ENCODE measurements at places on chromosomes 5 and 9.

DNA sequence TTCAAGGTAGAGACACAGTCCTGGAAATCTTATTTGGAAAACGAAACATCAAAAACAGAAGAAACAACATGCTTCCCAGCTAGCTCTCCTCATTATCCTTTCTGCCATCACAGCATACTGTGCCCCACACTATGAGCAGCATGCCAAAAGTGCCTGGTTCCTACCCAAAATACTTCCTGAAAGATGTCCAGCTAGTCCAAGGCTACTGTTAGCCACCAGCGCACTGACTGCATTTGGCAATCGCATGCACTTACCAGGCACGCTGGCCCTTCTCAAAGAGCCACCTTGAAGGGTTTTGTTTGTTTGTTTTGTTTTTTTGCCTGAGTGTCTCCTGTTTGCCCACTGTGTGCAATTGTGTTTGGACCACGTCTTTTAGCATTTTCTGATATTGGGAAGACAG, 6.8 kb downstream of the HSPB3 start:
- no peak for DNase-seq

DNA sequence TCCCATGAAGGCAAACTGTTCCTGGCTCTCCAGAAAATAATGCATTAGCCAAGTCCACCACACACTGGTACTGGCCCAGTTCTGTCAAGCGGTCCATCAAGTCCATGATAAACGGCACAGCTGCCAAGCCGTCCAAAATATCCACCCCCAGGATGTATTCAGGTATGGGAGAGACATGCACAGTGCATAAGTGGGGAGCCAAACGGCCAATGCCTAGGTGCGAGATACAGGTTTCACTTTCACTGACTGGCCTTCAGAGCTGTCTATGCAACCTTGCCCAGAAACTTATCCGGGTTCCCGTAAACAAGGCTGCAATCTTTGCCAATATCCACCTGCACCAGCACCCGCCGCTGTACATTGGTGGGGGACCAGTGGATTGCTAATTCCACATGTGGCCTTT, 795.8 kb downstream of the EFNA5 start:
- DNase-seq: no peak

DNA sequence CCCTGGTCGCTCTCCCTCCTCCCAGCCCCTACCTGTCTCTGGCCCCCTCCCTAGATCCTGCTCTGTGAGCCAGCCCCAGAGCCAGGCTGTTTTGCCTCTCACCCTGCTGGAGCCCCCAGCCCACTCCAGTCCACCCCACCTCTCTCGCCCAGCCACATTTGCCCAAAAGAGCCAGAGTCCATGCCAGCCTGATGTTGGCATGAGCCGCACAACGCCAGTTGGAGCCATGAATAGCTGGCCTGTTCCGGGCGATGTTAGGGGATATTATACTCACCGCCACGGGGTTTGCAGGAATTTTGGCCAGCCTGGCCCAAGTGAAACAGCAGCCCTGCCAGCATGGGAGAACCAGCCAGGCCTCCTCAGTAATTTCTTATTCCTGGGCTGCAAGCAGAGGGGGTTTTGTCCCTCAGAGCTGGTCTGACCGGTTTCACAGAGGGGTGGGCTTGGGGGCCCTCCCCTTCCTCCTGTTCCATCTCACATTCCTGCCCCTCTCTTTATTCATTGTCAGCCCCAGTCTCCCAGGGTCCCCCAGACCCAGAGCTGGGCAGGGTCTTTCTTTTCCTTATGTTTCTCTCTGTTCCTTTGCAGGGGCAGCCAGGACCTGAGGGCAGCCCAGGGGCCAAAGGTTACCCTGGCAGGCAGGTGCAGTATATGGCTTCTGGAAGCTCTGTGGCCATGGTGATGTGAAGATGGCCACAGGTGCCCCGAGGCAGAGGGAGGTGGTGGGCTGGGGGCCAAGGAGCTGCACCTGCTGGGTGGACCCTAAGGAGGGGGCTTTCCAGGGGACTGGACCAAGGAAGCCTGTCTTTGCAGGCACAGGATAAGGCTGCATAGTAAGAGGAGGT, 50.1 kb downstream of the COL27A1 start:
- no peak for DNase-seq

GRCh38 chr5:2288968-2289367, 406.2 kb upstream of the IRX4 start:
- no peak for DNase-seq

- no peak for DNase-seq
These were observed 30.6 kb downstream of the ITGA1 start for GRCh38 chr5:52818360-52818759.

GRCh38 chr9:88529496-88529895, 5.5 kb upstream of the NXNL2 start:
- no peak for DNase-seq

DNA sequence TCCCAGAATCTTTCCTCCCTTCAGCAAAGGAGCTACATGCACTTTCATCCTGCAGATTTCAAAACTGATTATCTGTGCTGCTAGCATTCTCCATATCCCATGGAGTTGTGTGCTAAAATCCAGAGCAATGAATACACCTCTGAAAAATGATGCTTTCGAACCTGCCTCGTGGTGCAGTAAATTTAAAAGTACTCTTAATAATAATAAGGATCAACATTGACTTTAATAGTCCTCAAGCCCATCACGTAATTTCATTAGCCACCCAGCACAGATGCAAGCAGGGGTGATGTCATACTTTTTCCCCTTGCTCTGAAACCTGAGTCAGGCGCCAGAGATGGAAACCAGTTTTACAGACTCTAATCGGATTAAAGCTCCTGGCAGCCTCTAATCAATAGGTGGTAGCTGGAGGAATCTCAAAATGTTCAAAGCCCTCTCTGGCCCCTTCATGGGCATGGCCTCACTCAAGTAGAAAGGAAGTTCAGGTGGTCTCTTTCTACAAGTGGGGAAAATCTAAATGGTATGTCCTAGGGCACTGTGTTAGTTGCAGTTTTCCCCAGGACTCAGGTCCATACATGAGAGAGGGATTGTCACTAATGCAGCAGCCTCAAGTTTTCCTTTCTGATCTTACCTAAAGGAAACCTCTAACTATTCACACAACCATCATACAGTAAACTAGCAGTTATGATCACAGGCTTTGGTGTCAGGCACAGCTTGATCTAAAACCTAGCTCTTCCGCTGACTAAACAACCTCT, 221.6 kb upstream of the SLC30A5 start:
- DNase-seq: no peak

DNA sequence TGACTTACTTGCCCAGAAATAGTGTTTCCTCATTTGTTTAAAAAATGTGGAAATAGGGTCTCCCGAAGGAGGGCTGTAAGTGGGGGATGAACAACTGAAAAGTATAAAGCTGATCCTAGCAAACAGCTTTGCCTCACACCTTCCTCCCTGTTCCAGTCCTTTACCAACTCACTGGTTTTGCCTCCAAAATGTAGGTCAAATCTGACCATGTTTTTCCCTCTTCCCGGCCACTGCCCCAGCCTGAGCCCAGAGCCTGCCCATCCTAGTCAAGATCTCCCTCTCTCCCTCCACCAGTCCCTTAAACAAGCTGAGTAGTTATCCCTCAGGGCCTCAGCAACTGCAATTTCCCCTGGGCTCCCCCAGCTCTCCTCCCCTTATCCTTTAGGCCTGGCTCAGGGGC, 82.4 kb upstream of the FBXW11 start:
- DNase-seq: no peak

DNA sequence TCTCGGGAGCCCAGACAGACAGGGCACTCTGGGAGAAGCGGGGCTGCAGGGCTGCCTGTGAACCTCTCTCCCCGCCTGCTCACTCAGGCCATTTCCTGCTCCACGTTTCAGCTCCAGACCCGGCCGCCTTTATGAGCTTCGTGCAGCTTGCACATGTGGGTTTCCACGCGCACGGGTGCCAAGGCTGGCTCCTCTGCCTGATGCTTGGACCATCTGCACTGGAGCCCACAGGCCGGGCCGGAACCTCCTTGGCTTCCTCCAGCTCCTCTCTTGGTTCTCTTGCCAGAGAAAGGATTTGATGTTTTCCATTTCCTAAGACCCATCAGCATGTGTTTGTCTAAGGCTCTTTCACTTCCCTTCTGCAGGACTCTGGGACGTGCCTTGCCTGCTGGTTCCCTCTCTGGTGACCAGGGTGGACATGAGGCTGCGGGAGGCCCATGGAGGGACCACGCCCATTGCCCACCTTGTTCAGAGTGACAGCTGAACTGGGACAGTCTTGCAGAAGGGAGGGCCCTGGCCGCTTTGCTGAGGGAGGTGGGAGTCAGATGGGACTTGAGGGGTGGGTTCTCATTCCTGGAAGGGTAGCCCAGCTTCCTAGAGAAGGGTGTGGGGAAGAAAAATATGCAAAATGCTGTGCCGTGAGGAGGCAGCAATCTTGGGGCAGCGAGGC, 23.3 kb upstream of the COL5A1 start:
- DNase-seq: no peak

DNA sequence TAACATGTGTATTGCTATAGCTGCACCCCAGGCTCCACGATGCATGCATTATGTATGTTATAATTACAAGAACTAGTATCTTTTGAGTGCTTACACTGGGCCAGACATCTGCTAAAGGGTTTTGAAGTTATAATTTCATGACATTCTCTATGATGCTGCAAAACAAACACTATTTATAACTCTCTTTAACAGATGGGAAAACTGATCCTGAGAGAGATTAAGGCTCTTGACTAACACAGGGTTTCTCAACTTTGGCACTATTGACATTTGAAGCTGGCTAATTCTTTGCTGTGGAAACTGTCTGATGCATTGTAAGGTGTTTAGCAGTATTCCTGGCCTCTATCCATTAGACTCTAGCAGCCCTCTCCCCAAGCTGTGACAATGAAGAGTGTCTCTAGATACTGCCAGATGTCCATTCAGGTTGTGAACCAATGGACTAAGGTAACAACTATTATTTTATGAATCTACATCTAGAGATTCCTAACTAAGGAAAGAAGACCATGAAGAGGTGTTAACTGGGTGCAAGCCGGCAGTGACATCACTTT, 258.6 kb downstream of the ASTN2 start:
- no peak for DNase-seq

DNA sequence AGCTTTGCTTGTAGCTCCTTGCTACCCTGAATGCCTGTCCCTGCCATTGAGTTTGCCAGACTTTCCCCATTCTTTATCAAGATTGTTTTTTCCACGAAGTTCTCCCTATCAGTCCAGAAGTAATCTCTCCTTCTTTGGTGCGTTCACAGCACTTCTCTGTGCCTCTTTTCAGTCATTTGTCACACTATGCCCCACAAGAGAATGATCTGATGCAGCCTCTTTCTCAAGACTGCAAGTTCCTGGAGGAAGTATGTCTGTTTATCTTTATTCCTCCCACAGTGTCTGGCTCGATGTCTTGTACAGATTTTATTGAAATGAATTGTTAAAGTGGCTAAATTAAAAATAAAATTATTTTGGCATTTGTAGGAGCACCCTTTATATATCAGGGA, 99.3 kb downstream of the CCDC192 start:
- DNase-seq: no peak

- DNase-seq: no peak
These were observed 1.3 kb downstream of the ANXA1 start for GRCh38 chr9:73152953-73153352.

GRCh38 chr5:158275511-158275910, 416.6 kb upstream of the CLINT1 start:
- DNase-seq: no peak

GRCh38 chr5:154371687-154372086, 74.1 kb upstream of the SAP30L start:
- no peak for DNase-seq

DNA sequence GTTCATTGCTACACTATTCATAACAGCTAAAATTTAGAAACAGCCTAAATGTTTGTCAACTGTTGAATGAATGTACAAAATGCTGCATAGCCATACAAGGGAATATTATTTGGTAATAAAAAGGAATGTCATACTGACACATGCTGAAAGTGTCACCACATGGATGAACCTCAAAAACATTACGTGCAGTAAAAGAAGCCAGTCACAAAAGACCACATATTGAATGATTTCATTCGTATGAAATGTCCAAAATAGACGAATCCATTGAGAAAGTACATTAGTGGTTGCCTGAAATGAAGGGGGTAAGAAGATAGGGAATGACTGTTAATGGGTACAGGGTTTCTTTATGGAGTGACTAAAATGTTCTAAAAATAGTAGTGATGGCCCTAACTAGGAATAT, 11.6 kb upstream of the ECM2 start:
- no peak for DNase-seq

- no peak for DNase-seq
These were observed 13.2 kb downstream of the EPB41L4B start for GRCh38 chr9:109307380-109308240.

GRCh38 chr5:73928476-73929070, 302.6 kb downstream of the ARHGEF28 start:
- DNase-seq: no peak

DNA sequence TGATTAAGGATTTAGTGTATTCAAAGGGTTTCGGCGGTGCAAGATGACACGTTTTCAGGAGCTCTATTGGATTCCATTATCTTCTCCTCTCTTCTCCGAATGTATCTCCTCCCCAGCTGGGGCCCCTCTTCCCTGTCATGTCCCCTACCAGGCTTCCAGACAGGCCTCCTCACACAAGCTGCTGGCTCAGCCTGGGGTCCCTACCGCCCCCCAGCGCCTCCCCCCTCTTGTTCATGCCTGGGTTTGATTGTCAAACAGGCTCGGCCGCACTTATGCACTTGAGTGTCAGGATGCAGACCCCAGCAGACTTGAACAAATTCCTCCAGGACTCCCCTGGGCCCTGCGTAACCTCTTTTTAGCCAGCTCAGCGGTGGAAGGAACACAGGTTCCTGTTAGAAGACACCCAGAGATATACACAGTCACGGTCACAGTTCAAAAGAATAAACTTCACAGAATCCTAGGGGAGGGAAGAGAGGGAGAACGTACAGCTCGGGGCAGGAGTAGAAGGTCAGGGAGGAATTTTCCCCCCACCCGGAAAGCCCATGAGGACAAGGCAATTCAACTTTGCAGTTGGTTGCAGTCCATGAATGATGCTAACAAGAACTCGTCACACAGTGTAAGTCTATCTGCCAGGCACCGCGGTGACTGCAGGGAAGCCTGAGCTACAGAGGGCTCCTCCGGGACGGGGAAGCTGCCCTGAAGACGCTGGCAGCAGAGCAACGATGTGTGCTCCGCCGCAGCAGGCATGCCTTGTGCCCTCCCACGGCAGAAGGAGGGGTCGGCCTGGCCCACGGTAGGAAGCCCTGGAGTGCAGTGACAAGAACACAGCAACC, 560.0 kb downstream of the BNC2 start:
- no peak for DNase-seq

GRCh38 chr5:95935553-95936100, 26.0 kb downstream of the ELL2 start:
- DNase-seq: no peak

Measured in stimulated activated CD4-positive, alpha-beta T cell treated with anti-CD3 and anti-CD28 coated beads, TNF-alpha, amount 100 ng/mL, for 24 hours (primary cell).